ENCODE measurements at places on chromosomes 1 and 21.

- DNase-seq = no peak
These were observed 441.9 kb upstream of the KAZN start for GRCh38 chr1:14156543-14156942.

DNA sequence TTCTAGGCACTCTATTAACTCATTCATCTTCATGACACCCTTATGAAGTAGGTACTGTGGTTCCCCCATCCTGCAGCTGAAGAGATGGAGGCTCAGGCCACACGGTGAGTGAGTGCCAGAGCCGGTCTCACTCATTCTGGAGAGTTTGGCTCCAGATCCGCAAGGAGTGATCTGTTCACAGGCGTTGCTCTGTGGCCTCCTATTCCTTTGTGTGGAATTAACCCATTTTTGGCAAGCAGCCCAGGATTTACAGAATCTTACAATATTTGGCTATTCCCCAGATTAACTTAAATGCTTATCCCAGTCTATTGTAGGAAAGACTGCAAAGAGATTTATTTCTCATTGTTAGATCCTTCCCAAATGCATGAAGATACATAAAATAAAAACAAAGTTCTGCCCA is 29.6 kb downstream of the KIAA0040 start:
- no peak for DNase-seq

- no peak for DNase-seq
These were observed 1404.4 kb upstream of the PRMT6 start for GRCh38 chr1:105652109-105652508.

DNA sequence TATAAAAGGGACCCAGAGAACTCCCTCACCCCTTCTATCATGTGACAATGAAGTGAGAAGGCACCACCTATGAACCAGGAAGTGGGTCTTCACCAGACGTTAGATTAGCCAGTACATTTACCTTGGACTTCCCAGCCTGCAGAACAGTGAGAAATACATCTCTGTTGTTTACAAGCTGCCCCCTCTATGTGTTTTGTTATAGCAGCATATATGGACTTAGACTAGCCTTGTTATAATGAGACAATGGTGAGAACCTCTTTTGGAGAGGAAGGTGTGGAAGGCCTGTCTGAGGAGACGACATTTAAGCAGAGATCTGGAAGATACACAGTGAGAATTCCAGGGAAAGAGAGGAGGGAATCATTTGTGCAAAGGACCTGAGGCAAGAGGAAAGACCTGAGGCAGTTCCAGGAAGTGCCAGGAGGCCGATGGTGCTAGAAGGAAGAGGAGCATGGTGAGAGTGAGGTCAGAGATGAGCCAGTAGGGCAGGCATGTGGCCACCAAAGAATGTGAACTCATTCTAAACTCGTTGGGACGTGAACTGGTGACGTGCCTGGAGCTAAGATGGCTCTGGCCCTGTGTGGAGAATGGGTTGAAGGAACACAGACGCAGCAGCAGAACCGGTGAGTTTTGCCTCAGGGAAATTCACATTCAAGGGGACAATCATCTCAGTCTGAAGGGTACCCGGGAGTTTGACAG is 98.9 kb upstream of the IRF2BP2 start:
- DNase-seq = no peak

- no peak for DNase-seq
These were observed 365.8 kb upstream of the C1orf174 start for GRCh38 chr1:4265836-4266235.

GRCh38 chr1:3624200-3625136 is at the start of gene TPRG1L:
Gene TPRG1L, plus strand, starts transcription at chr1:3625015. Its CDS starts 58 bp downstream, at chr1:3625073.
- DNase-seq = peak; percentile 98

DNA sequence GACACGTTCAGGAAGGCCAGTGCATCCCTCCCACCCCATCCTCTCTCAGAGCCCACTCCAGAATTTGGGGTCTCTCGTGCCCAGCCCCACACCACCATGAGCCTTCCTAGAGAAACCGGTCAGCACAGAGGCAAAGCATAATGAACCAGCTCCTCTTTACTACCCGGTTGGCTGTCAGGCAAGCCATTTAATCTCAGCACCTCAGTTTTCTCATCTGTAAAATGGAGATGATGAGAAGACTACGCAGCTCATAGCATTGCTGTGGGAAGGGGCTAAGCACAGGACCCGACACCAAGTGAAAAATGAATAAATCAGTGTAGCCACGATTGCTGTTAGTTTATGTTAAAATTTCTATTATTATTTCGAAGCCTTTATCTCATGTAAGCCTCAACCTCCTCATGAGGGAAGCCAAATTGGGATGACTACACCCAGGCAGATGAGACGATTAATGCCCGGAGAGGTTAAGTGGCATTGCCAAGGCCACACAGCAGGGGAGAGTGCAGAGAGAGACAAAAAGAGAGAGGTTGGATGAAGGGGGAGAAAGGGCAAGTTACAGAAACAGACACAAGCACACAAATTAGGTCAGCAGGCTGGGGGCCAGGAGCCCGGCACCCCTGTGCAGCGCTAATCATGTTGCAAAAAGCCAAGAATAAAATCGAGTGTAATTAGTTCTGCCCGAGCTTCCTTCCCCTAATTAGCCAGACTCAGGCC is 25.7 kb downstream of the SDC3 start:
- no peak for DNase-seq

DNA sequence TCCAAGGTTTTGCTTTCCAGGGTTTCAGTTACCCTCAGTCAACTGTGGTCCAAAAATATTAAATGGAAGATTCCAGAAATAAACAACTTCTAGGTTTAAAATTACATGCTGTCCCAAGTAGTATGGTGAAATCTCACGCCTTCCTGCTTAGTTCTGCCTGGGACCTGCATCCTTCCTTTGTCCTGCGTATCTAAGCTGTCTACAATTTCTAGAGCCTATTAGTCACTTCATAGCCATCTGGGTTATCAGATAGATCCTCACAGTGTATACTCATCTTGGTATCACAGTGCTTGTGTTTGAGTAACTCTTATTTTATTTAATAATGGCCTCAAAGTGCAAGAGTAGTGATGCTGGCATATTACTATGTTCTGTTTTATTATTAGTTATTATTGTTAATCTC is 157.7 kb downstream of the ROR1 start:
- no peak for DNase-seq

GRCh38 chr1:200380589-200381021 is 29.2 kb downstream of the ZNF281 start:
- DNase-seq = no peak

GRCh38 chr1:205921570-205921909 is 21.7 kb downstream of the SLC26A9 start:
- no peak for DNase-seq
